Activated CD8-positive, alpha-beta T cell treated with anti-CD3 and anti-CD28 coated beads for 36 hours (primary cell): ENCODE measurements at places on chromosomes 4 and X.

- H3K4me1 ChIP-seq, result no peaks in the 10 kb centered on the region
- no peak overlapping the region for H3K4me3 ChIP-seq
- H3K27me3 ChIP-seq, result peaks cover 15% of the 10 kb centered on the region
- no peak for DNase-seq
Measured at GRCh38 chr4:2061186-2062131, 2.3 kb downstream of the NAT8L start.

DNA sequence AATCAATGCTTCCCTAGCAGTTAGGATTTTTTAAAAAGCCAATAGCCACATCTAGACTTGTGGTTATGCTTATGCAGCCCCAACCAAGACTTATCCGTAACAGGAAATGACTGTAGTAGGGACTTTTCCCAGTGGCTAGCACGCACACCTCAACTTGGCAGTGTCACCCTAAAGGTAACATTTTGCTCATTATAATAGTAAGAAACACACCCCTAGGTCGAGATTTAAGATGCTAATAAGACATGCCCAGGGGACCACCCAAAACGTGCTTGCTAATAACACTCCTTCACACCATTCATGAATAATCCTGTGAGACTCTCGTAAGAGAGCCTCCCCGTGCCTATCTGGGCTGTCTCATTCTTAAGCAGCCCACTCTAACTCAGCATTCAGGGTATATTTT, 195.3 kb downstream of the CHIC1 start:
- peaks cover 1% of the 10 kb centered on the region for H3K27me3 ChIP-seq
- no peaks in the 10 kb centered on the region for H3K4me1 ChIP-seq
- no peaks in the 10 kb centered on the region for H3K36me3 ChIP-seq
- H3K27ac ChIP-seq, result no peak overlapping the region
- DNase-seq, result peak; percentile 1

GRCh38 chrX:48896611-48897011, 957 bp downstream of the TIMM17B start:
- peaks cover 32% of the 10 kb centered on the region for H3K4me1 ChIP-seq
- peaks cover 14% of the 10 kb centered on the region for H3K36me3 ChIP-seq
- peak overlapping the region; percentile 96 for H3K27ac ChIP-seq
- H3K27me3 ChIP-seq, result no peaks in the 10 kb centered on the region

GRCh38 chr4:95513022-95513421, 35.8 kb downstream of the UNC5C start:
- no peak overlapping the region for H3K4me3 ChIP-seq
- no peak overlapping the region for H3K27ac ChIP-seq
- H3K36me3 ChIP-seq, result no peaks in the 10 kb centered on the region

DNA sequence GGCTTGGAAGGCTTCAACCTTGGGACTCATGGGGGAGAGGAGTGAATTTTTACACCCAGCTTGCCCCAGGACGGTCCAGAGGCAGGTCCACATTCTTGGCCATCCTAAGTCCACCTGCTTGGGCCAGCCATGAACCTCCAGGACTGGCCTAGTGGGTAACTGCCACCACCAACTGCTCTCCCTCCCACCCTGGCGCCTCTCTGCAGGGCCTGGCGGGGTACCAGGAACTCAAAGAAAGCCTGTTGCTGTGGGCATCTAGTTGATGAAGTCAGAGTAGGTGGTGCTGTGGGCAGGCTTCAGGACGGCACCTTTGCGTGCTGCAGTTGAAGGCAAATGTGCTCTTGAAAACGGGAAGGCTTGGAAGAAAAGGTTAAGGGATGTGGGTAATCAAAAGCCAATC, 12.0 kb downstream of the BCOR start:
- no peak overlapping the region for H3K27ac ChIP-seq
- no peak overlapping the region for H3K4me3 ChIP-seq
- peak; percentile 36 for DNase-seq
- H3K4me1 ChIP-seq, result peaks cover 65% of the 10 kb centered on the region
- peaks cover 3% of the 10 kb centered on the region for H3K36me3 ChIP-seq

DNA sequence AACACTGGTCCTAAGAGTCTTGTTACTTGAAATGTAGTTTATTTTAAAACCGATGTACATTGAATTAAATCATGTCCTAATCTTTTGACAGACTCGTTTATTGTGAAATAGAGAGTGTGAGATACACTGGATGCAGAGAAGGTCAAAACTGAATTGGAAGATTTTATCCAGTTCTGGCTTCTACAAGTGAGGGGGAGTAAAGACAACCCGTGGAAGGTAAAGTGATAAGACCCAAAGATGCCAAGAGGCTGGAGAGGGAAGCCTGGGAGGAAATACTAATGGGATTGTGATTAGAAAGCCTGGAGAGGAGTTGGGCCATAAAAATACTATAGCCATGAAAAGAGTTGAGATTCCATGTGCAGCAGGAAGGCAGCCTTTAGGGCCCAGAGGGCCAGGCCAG, 424.5 kb upstream of the NR3C2 start:
- H3K36me3 ChIP-seq, result no peaks in the 10 kb centered on the region
- H3K4me3 ChIP-seq, result no peak overlapping the region
- DNase-seq, result no peak
- H3K4me1 ChIP-seq, result no peaks in the 10 kb centered on the region
- H3K27ac ChIP-seq, result no peak overlapping the region

GRCh38 chr4:58738375-58738774, 1628.2 kb upstream of the IGFBP7 start:
- no peaks in the 10 kb centered on the region for H3K36me3 ChIP-seq
- H3K27me3 ChIP-seq, result no peaks in the 10 kb centered on the region
- no peak overlapping the region for H3K27ac ChIP-seq
